WTC11 (cell line): ENCODE measurements at places on chromosomes 3 and 15.
A peak's percentile ranks its signal among the peaks of the same experiment; 100 is the strongest.

- no peak for DNase-seq
These were observed 166.1 kb downstream of the GABRG3 start for GRCh38 chr15:27137127-27137526.

DNA sequence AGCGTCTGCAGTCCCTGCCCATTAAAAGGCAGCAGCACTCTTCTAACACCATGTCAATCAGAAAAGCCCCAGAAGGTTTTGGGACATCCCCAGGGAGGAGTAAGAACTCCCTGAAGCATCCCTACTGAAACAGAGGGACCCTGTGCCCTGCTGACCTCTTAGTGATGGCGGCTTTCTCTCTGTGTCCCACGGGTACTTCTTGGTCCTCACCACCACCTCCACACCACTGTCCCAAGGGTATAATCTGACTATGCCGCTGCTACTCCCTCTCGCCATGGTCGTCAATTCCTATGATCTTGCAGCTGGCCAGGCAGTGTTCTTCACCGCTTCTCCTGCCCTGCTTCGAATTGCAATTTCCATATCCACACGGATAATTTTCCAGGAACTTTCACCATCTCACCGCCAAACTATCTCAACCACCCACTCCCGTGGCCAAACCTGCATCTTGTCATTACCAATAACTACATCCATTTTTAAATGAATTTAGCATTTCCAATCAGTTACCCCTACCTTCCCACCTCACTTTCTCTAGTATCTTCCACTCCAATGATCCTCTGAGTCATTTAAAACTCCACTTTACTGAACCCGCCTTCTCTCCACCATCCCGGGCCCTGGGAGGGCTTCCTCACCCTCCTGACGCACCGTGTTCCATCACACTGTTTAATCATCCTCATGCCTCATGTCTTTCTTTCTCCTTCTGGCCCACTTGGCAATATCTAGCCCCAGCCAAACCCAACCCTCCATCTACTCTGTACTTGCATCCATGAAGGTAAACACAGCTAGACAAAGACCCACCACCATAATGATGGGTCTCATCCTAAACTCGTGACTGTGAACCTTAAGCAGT is 23.7 kb downstream of the PRR23E start:
- no peak for DNase-seq

DNA sequence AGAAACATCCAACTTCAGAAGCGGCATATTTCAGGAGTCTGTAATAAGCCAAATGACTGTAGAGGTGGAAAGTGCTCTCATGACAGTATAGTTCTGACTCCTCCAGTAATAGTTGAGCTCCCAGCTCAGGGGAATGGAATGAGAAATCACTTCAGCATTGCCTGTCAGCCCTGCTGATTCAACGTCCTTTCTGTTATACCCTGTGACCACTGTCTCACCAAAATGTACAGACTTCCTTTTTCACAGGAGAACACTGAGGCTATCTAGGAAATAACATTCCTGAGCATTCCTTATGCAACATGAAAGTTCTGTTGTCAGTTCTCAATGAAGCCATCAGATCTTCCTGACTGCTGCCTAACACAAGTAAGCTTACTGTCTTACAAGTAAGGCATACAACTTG is 284.5 kb upstream of the MME start:
- no peak for DNase-seq

- DNase-seq = no peak
These were observed 63.9 kb upstream of the TP63 start for GRCh38 chr3:189567322-189567721.

DNA sequence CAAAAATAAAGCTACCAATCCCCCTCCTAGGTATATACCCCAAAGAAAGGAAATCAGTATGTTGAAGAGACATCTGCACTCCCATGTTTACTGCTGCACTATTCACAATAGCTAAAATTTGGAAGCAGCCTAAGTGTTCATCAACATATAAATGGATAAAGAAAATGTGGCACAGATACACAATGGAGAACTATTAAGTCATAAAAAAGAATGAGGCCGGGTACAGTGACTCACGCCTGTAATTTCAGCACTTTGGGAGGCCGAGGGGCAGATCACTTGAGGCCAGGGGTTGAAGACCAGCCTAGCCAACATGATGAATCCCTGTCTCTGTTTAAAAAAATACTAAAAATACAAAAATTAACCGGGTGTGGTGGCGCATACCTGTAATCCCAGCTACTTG is 10.0 kb upstream of the PTPN9 start:
- DNase-seq = no peak

- DNase-seq = no peak
These were observed 17.3 kb downstream of the STIMATE start for GRCh38 chr3:52880047-52880446.

DNA sequence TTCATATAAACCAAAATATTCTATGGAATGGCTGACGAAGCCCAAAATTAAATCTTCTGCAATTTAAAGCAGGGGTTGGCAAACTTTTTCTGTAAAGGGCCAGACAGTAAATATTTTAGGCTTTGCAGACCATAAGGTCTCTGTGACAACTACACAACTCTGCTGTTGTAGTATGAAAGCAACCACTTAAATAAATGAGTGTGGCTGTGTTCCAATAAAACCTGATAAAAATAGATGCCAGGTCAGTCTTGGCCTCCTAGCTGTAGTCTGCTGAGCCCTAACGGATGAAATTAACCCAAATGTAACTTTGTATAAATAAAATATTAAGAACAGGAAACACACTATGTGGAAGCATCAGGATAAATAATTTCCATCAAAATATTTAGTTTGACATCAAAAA is 104.2 kb downstream of the FBXL22 start:
- no peak for DNase-seq

- DNase-seq = no peak
These were observed 64.4 kb upstream of the TPM1 start for GRCh38 chr15:62977952-62978811.

- DNase-seq = no peak
These were observed 95.2 kb upstream of the RBMS3 start for GRCh38 chr3:29185706-29186105.

GRCh38 chr15:74709011-74709410 is 13.2 kb upstream of the EDC3 start:
- DNase-seq = no peak

- DNase-seq = peak; percentile 15
These were observed 227.3 kb upstream of the C2CD4B start for GRCh38 chr15:62392376-62392775.

- peak; percentile 91 for DNase-seq
These were observed 36.3 kb downstream of the CHST14 start for GRCh38 chr15:40506964-40507571.

DNA sequence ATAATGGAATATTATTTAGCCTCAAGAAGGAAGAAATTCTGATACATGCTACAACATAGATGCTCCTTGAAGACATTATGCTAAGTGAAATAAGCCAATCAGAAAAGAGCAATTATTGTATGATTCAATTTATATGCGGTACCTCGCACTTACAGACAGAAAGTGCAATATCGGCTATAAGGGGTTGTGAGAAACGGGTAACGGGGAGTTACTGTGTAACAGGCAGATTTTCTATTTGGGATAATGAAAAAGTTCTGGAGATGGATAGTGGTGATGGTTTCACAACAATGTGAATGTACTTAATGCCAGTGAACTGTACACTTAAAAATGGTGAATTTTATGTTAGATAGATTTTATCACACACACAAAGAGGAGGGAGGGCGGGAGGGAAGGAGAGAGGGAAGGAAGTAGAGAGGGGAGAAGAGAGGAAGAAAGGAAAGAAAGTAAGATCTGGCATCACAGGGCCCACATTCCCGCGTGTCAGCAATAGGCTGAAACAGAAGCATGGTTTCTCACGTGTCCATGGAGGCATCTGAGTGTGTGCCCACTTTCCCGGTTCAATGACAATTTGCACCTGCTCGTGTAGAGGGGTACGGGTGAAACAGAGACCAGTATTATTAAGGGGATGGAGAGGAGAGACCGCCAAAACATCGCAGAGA is 700 bp upstream of the BLM start:
- no peak for DNase-seq

DNA sequence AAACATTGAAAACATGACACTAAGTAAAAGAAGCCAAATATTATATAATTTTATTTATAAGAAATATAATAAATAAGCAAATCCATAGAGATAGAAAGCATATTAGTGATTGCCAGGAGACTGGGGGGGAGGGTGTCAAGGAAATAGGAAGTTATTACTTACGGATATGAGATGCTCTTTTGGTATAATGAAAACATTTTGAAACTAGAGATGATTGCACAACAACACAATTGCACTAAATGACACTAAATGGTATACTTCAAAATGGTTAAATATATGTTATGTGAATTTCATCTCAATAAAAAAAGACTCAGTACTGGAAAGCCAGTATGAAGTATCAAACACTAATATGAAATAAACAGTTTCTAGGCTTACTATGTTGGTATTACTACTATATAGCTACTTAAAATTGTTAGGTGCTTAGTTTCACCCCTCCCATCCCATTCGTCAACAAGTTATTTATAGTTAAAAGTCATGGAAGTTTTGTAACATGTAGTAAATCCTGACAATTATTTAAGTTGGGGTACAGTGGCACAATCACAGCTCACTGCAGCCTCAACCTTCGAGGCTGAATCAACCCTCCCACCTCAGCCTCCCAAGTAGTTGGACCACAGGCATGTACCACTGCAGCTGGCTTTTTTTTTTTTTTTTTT is 43.7 kb downstream of the STAG1 start:
- DNase-seq = no peak

DNA sequence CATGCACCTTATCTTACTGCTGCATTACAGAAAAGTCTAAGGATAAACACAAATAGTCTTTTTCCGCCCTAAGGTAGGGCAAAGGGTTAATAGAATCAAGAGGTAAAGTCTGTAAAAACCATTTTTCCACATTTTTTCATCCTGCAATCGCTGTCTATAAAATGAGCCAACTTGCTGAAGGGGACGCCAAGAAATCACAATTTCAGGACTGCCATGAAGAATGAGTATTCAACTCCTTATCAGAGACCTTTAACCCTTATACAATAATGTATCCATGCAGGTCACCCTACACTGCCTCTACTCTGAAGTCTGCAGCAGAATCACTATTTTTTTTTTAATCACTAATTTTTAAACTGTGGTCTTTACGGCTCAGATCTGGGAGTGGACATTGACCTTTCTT is 1.1 kb upstream of the DNAJC13 start:
- DNase-seq = no peak

DNA sequence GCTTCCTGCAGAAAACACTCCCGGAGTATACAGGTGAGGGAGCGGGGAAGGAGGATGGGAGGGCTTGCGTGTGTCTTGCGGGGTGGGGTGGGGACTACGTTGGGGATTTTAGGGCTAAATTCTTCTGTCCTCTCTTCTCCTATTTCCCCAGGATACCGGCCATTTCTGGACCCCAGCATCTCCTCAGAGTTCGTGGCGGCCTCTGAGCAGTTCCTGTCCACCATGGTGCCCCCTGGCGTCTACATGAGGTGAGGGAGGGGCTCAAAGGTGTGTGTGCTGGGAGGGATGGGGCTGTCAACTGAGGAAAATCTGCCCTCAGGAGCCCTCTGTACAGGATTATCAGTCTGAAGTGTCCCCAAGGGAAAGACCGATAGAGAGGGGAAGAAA is 6.6 kb downstream of the DUOX1 start:
- peak; percentile 58 for DNase-seq

DNA sequence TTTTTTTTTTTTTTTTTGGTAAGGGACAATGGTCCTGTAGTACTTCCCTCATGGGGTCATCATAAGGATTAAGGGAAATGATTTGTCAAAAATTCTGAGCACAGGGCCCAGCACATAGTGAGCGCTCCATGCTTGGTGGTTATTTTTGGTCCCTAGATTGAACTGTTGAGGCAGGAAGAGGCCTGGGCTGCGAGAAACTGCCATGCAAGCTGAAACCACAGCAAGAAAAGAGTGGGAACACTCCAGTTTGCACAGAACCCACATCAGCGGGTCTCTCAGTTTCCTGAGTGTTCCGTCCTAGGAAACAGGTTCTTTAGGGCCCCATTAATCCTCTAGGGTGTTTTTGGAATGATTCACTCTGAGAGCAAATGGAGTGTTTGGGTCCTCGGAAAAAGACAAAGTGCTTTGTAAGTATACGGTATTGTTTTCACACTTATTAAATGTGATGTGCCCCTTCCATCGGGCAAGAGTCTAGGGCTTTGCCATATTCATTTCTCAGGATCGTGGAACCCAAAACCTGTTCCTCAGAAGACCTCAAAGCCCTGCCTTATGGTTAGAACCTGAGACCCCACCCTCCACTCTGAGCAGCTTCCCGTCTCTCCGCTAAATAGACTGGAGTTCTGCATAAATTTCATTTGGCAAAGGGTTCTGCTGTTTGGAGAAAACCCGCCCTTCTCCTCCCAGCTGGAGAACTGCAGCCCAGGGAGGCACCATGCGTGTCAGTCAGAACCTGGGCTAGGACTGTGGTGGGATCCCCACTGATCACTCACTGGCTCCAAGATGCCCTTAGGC is 60.4 kb downstream of the SPSB4 start:
- DNase-seq = no peak

DNA sequence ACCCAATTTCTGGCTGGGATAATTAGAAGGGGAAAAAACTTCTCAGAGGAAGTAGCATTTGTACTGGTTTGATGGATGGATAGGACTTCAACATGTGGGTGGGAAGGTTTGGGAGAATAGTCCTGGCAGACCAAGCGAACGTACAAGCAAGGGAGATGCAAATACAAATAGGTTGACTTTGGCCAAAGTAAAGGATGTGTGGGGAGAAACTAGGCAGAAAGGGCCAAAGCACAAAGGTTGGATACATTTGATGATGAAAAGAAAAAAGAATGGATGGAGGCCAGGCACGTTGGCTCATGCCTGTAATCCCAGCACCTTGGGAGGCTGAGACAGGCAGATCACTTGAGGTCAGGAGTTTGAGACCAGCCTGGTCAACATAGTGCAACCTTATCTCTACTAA is 63.4 kb downstream of the ERC2 start:
- no peak for DNase-seq

GRCh38 chr15:39419651-39420050 is 161.2 kb upstream of the THBS1 start:
- DNase-seq = no peak

DNA sequence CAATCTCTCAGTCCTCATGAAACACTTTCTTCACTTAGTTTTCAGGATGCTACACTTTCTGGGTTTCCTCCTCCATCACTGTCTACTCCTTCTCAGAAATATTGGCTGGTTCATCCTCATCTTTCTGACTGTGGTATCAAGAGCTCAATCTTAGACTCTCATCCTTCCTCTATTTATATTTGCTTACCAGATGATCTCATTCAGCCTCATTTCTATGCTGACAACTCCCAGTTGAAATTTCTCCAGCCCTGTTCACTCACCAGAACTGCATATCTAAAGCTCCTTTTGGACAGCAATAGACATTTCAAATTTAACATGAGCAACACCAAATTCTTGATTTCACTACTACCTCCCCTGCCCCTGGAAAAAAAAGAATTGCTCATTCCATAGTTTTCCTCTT is 48.0 kb upstream of the FBN1 start:
- no peak for DNase-seq

DNA sequence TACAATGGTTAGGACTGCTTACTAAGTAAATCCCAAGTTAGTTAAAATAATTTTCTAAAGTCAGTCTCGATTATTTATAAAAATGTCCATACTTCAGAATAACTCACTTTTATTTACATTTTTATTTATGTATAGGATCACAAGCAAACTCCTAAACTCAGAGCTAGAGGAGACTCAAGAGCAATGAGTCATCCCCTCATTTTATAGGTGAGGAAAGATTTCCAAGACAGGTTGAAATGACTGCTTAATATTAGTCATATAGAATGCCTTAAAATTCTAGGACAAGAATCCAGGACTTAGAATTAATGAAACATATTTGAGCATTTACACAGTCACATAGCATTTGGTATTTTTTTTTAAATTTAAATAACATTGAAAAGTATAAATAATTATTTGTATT is 983.8 kb downstream of the SI start:
- no peak for DNase-seq

- DNase-seq = no peak
These were observed 165.6 kb downstream of the IGF1R start for GRCh38 chr15:98813951-98814350.
